ENCODE measurements at places on chromosomes 16 and 17.

GRCh38 chr17:69454051-69454450 lies 39.6 kb downstream of the MAP2K6 start:
- no peak for DNase-seq

DNA sequence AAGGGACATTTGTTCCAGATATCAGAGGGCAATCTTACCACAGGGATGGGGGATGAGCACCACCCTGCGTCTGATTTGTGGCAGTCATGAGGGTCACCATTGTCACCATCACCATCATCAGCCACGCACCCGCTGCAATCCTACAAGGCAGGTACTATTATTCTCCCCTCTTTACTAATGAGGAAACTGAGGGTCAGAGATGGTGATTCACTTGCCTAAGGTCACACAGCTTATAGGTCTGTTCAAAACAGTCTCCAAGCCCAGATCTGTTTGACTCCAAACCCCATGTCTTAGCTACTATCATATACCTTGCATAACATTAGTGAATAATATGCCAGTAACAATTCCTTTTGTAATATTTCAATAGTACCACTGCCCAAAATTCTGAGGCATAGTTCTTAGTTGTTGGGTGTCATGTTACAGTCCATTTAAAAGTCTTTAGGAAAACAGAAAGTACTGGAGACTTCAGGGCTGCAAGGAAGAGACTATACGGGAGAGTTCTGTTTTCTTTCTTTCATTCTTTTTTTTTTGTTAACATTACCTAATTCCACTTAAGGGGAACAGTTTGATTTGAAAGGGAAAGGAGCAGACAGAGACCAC lies 166.4 kb downstream of the C16orf95 start:
- no peak for DNase-seq

GRCh38 chr17:29004081-29004692 lies 1.6 kb downstream of the SEZ6 start:
- DNase-seq: no peak

- DNase-seq: no peak
Observed at GRCh38 chr17:1908699-1909309, 79.0 kb downstream of the RPA1 start.

DNA sequence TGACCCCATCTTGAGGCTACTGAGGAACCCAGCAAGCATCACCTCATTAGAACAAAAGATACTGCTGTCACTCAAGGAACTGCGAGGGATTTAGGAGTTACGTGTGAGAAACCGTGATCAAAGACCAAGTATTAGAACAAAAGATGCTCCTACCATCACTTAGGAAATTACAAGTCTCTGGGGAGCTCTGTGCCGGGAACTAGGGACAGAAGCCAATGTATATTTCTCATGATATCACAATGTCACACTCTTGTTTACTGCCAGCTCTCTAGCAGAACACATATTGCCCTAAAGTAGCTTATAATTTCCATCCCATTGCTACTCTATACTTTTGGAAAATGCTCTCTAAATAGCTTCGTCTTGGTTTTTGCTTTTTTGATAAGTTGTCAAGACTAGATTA lies 214.5 kb downstream of the HS3ST3A1 start:
- no peak for DNase-seq

DNA sequence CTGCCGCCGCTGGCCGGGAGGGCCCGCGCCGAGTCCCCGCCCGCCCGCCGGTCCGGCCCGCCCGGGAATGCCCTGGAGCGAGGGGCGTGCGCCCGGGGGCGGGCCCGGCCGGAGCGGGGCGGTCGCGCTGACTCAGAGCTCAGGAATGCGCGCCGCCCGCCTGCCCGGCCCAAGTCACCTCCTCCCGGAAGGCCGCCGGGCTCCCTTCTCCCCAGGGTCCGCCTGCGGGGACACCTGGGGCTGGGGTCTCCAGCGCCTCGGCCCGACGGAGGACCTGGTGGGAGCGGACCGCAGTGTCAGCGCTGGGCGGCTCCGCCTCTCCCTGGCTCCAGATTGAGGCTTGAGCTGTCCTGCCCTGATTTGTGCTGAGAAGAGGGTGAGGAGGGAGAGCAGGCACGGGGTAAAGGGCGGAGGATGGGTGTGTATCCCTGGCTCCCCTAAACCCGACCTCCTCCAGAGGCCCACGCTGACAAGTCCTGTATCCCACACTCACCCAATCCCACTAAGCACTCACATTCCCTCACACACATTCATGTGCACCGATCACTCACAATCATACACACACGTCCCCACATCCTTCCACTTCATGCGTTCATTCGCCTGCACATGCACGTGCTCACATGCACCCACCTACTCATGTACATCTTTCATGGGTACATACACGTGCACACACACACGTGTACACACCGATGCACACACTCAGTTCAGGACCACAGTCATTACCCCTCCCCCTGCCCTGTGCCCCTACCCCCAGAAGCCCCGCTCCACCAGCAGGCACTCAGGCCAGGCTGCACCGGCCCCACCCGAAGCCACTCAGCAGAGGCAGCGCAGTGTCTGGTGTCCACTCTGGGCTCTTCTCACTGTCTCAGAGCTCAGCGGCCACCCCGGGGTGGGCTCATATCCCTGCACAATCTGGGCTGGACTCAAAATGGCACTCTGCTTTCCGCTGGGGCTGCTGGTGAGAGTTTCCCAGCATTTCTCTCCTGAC lies at the start of gene RHBDF1:
RHBDF1 (minus strand) TSS at position 71 of the 988 bp plus-strand sequence. CDS start 7,616 bp downstream, outside the sequence.
- DNase-seq: no peak

DNA sequence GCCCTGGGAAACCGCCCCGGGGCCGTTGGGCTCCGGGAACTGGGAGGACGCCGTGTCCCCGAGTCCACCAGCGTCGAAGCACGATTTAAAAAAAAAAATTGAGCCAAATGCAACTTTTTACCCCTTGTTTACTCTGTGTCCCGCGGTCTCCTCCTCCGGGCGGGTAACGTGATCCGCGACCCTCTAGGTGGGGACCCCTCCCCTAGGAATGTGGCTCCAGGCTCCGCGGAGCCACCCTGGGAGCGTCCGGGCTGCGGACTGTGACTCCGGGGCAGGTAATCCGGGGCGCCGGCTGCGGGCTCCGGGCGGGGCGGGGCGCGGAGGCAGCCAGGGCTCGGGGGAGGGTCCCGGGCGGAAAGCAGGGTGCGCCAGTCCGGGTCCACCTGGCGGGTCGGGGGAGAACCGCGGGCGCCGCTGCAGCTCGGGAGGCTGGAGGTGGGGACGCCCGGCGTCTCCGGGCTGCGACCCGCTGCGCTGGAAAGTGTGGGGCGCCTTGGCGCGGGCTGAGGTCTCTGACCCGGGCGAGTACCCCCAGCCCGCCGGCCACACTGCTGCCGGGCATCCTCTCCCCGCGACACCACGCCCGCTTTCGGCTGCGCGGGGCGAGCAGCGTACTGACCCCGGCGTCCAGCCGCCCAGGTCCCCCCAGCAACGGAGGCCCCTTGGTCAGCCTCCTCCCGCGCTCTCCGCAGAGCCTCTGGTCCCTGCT lies 852 bp upstream of the HELZ start:
- no peak for DNase-seq

DNA sequence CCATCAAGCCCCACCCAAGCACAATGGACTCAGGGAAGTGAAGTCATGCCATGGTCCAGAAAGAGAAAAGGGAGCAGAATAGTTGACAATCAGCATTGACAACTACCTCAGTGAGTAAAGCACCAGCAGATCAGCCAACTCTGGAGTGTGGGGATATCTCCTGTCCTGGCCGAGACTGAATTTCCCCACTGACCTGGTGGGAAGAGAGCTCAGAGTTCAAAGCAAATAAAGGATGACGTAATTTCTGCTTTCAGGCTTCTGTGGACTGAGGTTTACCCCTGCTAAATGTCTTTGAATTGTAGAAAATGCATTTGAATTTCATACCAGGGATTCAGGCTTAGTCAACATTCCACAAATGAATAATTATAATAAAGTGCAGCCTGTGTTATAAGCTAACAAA lies 152.9 kb downstream of the CBLN1 start:
- no peak for DNase-seq

- DNase-seq: no peak
Observed at GRCh38 chr17:76085731-76086366, 6.9 kb downstream of the ZACN start.

DNA sequence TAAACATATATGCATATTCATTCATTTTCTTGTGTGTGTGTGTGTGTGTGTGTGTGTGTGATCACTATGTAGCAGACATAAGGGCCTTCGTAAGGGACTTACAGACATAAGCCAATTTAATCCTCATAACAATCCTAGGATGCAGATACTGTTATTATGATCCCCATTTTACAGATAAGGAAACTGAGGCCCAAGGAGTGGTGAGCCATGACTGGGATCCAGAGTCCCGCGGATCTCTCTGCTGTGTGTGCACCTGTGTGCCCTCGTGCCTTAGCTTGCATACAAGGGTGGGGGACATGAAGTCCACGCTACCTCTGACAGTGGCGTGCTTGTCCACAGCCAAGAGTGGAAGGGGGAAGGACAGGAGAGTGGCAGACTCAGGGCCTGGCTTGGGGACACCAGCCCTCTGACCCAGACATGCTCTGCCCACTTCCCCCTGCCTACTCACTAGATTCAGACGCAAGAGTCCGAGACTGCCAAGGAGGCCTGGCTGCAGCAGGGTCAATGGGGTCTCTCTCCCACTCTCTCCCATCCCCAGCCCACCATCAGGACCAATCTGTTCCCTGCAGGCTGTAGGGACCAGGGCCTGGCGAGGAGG lies 9.8 kb upstream of the SMTNL2 start:
- DNase-seq: no peak

DNA sequence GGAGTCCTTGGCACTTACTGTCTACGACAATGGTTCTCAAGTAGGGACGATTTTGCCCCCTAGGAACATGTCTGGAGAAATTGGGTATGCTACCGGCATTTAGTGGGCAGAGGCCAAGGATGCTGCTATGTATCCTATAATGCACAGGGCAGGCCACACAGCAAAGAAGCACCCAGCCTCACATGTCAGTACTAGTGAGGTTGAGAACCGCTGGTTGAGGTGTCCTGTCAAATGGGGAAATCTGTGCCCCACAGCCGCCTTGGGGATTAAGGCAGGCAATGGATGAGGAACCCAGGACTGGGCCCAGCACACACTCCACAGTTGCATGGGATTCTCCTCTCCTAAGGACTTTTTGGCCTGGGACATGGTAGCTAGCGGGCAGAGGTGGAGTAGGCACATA lies 86.7 kb upstream of the TOB1 start:
- DNase-seq: no peak

GRCh38 chr17:48505788-48506187 lies 25.0 kb downstream of the HOXB1 start:
- peak; percentile 8 for DNase-seq

- DNase-seq: no peak
Observed at GRCh38 chr16:49816875-49817274, 39.0 kb downstream of the ZNF423 start.

- DNase-seq: no peak
Observed at GRCh38 chr17:14747603-14747950, 446.7 kb downstream of the HS3ST3B1 start.

DNA sequence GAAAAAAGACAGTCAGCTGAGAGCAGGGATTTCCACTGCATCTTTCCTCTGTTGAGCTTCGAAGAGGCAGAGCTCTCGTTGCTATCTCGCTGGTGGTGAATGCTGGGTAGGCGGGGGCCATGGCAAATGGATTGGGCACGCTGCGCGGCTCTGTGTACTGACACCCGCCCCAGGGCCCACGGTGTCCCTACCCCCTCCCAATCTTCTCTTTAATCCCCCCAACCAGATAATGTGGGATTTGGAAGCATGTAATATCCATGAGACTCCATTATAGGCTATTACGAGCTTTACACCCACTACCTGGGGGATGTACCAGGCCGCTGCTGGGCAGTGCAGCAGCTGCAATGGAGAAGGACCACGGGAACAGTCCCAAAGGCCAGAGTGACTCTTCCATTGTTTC lies 8.3 kb downstream of the PIPOX start:
- no peak for DNase-seq

GRCh38 chr17:56913353-56913866 lies 439 bp downstream of the TRIM25 start:
- no peak for DNase-seq

- no peak for DNase-seq
Observed at GRCh38 chr16:2846511-2847310, 11.3 kb downstream of the PRSS22 start.
